Stomach (tissue), 19 donors: ENCODE measurements at places on chromosomes 6 and 20.

DNA sequence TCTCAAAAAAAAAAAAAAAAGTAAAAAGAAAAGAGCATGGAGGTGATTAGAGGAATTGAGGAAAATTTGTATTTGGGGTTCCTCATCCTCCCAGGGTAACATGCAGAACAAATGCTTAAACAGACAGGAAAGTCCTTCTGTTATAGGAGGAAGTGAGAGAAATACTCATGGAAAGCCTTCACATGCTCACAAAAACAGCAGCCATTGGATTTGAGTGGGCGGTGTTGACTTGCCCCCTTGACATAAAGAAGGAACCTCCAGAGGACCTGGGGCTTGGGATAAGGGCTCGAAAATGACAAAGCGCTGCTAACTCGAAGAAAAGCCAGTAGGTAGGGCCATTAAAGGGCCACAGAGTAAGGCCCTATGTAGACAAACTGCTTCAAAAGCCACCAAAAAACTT lies 17.5 kb upstream of the SAMHD1 start:
- DNase-seq: no peak

GRCh38 chr6:130575557-130575956 lies 209.7 kb downstream of the TMEM200A start:
- DNase-seq: no peak

DNA sequence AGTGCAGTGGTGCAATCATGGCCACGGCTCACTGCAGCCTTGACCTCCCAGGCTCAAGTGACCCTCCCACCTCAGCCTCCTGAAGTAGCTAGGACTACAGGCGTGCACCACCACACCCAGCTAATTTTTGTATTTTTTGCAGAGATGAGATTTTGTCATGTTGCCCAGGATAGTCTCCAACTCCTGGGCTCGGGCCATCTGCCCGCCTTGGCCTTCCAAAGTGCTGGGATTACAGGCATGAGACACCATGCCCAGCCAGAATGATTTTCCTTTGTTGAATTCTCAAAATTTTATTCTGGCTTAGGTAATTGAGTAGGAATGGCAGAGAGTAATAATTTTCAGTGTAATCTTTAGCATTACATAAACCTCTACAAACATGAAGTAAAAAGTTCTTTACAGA lies 37.1 kb downstream of the SLC16A10 start:
- no peak for DNase-seq

- no peak for DNase-seq
Observed at GRCh38 chr20:12984069-12984765, 24.6 kb upstream of the SPTLC3 start.

GRCh38 chr6:5303682-5304081 lies 42.4 kb downstream of the FARS2 start:
- DNase-seq: no peak

- DNase-seq: no peak
Observed at GRCh38 chr6:164168595-164168994, 754.1 kb downstream of the QKI start.

- DNase-seq: no peak
Observed at GRCh38 chr6:259901-260508, 32.3 kb upstream of the DUSP22 start.

GRCh38 chr6:71619836-71620235 lies 266.5 kb upstream of the RIMS1 start:
- DNase-seq: no peak

- DNase-seq: peak; percentile 68
Observed at GRCh38 chr20:41029150-41029901, 704 bp downstream of the TOP1 start.

GRCh38 chr6:14547284-14547998 lies 429.9 kb downstream of the CD83 start:
- DNase-seq: no peak

GRCh38 chr6:40535819-40536380 lies 51.3 kb downstream of the LRFN2 start:
- DNase-seq: no peak

DNA sequence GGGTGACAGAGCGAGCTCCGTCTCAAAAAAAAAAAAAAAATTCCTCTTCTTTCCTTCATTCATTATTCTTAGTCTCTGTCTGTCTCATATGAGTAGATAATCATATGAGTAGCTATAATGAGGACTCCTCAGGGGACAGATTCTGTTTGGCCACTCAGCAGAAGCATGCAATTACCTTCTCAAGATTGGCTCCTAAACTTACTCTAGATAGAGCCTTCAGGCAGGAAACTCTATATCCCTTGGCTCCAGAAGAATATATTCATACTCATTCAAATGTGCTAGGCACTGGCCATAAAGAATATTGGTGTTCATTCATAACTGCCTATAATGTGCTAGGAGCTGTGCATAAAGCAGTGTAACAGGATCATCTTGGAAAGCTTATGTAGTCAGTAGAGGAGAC lies 2.2 kb upstream of the ACAT2 start:
- DNase-seq: no peak

DNA sequence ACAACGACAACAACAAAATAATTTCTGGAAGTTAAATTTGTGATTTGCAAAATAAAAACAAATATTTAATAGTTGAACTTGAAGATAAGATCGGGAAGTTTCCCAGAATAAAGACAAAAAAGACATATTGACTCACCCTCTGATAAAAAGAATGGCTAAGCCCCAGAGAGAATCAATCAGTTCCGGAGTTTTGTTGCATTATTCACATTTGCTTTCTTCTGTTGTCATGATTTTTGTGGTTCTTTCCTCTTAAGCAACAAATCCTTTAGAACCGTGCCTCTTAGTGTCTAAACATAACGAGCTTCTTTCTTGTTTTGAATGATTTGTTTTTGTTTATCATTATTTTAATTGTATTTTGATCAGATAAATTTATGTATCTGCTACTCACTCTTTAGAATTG lies 337.7 kb upstream of the PRND start:
- DNase-seq: no peak

DNA sequence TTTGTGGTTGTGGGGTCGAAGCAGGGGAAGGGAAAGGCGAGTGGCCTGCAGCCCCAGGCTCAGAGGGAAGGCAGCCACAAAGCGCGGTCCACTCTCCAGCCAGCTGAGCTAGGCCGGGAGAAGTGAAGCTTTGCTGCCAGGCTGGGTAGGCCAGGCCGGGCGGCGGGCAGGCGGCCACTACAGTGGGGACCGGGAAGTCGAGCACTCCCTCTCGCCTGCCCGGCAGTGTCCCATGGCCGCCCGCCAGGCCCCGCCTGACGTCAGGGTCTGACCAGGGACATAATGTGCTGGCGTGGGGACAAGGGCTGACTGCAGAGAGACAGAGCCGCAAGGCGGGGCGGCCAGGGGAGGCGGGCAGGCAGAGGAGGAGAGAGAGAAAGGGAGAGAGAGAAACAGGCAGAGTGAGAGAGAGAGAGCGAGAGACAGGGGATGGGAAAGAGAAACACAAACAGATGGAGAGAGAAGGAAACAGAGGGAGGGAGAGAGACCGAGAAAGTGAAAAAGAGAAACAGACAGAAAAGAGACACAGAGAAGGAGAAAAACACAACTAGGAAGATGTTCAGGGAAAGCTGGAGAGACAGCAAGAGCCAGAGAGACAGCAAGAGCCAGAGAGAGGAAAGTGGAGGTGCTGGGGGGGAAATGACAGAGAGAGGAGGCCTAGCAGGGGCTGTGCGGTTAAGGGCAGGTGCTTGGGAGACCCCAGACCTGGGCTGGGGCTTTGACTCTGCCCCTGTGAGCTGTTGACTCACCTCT lies 94.5 kb upstream of the PTPN1 start:
- DNase-seq: peak; percentile 96

DNA sequence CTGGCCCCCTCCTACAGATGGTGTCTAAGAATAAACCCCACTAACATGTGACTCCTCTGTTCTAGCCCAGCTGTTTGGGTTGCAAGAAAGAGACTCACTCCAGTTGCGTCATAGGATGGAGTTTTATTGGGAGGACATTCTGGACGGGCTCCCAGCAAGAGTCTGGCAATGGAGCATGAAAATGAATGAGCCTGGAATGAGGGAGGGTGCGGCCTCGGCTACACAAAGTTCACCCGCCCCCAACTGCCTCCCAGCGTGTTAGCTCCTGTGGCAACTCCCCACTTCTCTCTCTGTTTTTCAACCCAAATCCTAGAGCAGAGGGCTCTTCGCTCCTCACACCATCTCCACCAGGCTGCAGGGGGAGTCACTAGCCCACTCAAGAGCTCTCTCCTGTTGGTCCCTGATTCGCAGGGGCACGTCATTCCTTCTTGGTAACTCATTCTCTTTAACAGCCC lies 5.1 kb upstream of the ADAM33 start:
- peak; percentile 52 for DNase-seq

GRCh38 chr6:16596616-16597331 lies 164.5 kb downstream of the ATXN1 start:
- no peak for DNase-seq

DNA sequence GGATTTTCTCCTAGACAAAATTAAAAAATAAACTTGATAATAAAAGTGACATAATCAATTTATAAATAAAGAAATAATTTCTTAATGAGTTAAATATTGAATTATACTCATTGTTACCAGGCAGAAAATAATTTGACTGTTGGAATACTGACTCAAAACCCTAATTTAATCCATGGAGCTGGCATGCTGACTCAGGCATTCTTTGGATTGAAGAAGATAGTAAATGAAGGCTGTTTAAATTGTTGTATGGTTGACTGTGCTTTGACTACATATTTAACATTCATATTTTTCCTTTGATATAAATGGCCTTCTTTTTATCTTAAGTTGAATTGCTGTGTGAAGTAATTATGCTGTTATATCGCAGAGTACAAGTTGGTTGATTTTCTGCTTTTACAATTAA lies 11.7 kb downstream of the MANEA start:
- no peak for DNase-seq

DNA sequence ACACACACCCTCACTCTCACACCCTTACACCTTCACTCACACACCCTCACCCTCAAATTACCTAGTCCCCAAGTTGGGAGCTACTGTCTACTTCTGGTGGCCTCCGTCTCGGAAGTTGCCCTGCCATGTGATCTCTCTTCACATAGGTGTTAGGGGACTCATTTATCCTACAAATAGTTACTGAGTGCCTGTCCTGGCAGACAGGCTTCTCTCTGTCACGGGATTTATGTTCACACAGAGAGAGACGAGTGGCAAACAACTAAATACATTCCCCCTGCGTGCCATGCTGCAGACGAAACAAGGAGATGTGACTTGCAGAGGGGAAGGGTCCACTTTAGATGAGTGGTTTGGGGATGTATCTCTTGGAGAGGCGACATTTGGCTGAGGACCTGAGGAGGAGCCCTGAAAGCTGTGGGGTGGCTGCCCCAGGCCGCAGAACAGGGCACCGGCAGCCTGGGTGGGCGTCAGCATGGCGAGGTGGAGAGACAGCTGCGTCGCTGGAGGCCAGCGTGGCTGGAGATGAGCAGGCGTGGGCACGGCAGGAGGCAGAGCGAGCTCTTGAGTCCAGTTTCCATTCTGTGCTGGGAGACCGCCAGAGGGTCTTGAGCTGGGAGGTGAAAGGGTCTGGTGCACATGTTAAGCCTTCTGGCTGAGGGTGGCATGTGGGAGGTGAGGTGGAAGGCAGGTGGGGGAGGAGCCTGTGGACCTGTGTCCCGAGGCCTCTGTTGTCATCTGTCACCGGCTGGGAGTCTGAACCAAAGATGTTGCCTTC lies 17.2 kb downstream of the DYNLT1 start:
- no peak for DNase-seq

DNA sequence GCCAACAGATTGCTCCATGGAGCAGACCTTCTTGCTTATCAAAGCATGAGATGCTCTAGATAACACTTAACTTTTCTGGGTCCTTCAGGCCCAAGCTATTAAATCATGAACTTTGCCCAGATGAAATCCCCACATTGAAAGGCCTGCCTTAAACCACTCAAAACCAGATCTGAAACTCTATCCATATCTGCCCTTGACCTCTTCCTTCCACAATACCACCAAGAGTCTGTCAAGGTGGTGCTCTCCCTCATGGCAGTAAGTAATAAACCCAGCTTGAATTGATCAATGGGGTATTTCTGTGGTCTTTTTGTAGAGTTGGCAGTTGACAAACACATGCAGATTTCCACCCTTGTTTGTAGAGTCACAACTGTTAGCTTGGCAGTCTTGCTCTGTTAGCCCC lies 135.5 kb downstream of the ISM1 start:
- DNase-seq: no peak

DNA sequence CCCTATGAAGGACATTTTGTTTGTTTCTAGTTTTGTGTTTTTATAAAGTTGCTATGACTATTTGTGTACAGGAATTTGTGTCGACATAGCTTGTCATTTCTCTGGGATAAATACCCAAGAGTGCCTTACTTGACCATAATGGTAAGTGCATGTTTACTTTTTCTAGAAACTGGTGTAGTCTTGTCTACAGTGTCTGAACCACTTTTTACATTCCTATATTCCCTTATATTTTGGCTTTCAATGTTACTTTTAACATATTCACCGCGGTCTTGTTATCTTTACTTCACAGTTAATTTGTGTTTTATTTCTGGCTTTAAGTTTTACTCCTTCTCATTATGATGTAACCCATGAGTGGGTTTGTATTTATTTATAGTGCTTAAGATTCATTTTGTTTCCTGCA lies 444.4 kb upstream of the RGS17 start:
- DNase-seq: no peak

- no peak for DNase-seq
Observed at GRCh38 chr6:19669206-19669605, 168.0 kb upstream of the ID4 start.

GRCh38 chr20:12847872-12848271 lies 160.9 kb upstream of the SPTLC3 start:
- peak; percentile 70 for DNase-seq

DNA sequence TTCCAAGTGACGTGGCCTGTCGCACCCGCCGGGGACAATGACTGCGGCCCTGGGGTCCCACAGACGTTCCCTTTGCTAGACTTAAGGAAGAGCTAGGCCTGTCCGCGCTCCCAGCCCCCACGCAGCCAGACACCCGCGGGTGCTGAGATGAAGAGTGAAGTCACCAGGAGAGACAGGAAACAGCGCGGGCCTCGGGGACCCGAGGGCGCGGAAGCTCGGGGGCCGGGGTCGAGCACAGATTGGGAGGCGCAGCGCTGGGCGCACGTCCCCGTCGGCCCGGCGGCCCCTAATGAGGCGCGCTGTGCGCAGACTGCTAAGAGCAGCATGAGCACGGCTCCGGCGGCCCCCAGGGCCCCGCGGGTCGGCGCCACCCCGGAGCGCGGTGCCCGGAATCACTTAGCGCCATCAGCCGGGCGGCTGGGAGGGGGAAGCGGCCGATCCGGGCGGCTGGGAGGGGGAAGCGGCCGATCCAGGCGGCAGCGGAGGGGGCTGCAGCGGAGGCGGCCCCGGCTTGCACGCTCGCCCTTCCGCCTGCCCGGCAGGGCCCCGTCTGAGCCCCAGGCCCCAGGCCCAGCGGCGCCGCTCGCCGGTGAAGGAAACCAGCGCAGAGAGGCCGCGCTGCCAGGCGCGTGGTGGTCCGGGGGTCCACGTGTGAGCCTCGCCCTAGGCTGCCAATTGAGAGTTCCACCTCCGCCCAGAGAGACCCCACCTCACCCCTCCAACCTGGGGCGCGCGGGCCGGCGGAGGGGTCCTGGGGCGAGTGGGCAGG lies 8.3 kb upstream of the AVP start:
- no peak for DNase-seq
